ENCODE measurements at places on chromosomes 6 and 20.
A peak's percentile ranks its signal among the peaks of the same experiment; 100 is the strongest.

- DNase-seq: no peak
Measured at GRCh38 chr6:168118935-168119334, 39.9 kb upstream of the FRMD1 start.

GRCh38 chr6:19382676-19383075 is 454.5 kb upstream of the ID4 start:
- no peak for DNase-seq

- peak; percentile 14 for DNase-seq
Measured at GRCh38 chr6:139344186-139344963, 30.1 kb downstream of the CITED2 start.

- no peak for DNase-seq
Measured at GRCh38 chr20:16666272-16666671, 63.6 kb upstream of the SNRPB2 start.

DNA sequence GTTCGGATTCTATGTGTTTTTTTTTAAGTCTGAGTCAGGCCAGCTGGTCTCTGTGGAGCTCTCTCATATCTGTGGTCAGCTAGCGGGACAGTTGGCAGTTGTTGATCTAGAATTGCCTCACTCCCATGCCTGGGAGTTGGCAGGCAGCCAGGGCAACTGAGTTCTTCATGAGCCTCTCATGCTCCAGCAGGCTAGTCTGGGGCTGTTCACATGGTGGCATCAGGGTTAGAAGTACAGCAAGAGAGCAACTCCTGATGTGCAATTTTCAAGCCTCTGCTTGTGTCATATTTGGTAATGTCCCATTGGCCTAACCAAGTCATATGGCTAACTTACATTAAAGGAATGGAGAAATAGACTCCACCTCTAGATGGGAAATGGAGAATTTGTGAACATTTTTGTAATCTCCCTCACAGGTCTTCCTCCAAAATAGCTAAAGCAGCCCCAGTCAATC is 6.7 kb upstream of the IFT52 start:
- peak; percentile 90 for DNase-seq

- DNase-seq: no peak
Measured at GRCh38 chr6:118652051-118652615, 742 bp upstream of the CEP85L start.

- no peak for DNase-seq
Measured at GRCh38 chr20:63942250-63942951, 13.8 kb downstream of the UCKL1 start.

GRCh38 chr6:3603340-3604130 is 146.7 kb upstream of the SLC22A23 start:
- peak; percentile 9 for DNase-seq

DNA sequence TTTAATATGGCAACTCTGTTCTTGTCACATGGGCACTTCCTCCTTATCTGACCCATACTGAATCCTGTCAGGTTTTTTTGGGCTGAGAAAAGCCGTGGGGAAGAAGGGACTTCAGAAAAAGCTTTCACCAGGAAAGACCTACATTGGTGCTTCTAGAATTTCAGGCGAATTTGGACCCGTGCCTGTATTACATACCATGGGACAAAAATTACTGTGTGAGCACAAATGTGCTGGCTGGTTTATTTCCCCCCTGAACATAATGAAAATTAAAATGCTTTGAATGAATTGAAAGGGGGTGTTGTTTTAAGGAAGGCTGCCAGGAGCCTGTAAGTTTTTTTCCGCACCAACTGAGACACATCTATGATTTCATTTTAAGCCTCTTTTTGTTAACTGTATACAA is 29.6 kb downstream of the CAP2 start:
- no peak for DNase-seq
